Urothelium cell line (cell line): ENCODE measurements at places on chromosomes 3 and 15.

DNA sequence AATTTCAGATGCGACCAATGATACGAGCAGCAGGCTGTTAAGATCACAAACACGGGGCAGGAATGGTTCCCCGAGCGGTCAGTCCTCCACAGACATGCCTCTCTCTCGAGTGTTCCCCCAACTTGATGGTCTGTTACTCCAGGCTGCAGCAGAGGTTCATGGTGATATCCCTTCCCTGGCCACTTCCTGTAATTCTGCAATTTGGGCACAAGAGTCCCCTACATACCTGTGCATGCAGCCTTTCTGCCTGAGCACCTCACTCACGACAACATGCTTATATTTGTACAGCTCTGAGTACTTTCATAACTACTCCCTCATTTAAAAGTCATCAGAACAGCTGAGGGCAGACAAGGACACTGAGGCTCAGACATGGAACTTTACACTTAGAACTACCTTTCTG is 408.1 kb upstream of the NR2F2 start:
- no peak for DNase-seq

DNA sequence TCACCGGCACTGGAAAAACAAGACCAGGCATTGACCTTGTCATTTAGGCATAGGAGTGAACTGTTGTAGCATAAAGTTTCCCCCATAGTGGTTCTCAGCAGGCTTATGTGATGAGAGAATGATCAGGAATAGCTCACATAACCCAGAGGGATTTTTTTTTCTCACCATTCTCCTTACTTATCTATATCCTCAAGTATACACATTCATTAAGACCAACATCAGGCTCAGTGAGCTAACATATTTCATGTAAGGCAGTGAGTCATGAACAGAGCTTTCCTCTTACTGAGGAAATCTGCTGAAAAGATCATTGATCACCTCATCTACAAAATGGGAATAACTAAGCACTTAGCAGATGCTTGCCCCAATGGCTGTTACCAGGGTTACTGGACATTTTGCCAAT is 396.6 kb upstream of the TMCO5A start:
- DNase-seq, result no peak

- no peak for DNase-seq
Observed at GRCh38 chr3:187807086-187807862, 62.0 kb upstream of the BCL6 start.

GRCh38 chr15:98874773-98875172 is 132.8 kb downstream of the PGPEP1L start:
- DNase-seq, result no peak

- peak; percentile 53 for DNase-seq
Observed at GRCh38 chr3:16516695-16517481, 3.4 kb upstream of the RFTN1 start.

DNA sequence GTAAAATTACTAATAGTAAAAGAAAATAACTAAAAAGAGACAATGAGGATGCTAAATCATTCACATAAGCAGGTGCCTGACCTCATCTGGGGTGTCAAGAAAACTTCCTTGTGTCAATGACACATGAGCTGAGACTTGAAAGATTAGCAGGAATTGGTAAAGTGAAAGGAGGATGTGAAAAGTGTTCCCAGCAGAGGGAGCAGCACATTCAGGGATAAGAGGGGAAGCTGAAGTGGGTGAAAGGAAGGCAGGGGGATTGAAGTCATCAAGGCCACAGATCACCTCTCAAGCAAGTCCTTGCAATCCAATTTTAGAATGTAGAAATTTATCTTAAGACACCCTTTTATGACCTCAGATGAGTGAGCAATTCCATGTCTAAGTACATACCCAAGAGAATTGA is 60.2 kb upstream of the ACP3 start:
- DNase-seq, result peak; percentile 19

GRCh38 chr15:59543721-59544547 is 67.6 kb upstream of the GCNT3 start:
- no peak for DNase-seq

GRCh38 chr3:42749753-42750231 is 23.3 kb downstream of the CCDC13 start:
- DNase-seq, result no peak
